Stimulated activated CD4-positive, alpha-beta T cell treated with anti-CD3 and anti-CD28 coated beads, Interleukin-15, amount 100 ng/mL, for 1 hour (primary cell): ENCODE measurements at places on chromosomes 5 and 9.

GRCh38 chr9:87387351-87388011, 110.2 kb upstream of the DAPK1 start:
- DNase-seq: no peak

GRCh38 chr9:76655971-76656370, 108.3 kb upstream of the PCA3 start:
- DNase-seq: no peak

DNA sequence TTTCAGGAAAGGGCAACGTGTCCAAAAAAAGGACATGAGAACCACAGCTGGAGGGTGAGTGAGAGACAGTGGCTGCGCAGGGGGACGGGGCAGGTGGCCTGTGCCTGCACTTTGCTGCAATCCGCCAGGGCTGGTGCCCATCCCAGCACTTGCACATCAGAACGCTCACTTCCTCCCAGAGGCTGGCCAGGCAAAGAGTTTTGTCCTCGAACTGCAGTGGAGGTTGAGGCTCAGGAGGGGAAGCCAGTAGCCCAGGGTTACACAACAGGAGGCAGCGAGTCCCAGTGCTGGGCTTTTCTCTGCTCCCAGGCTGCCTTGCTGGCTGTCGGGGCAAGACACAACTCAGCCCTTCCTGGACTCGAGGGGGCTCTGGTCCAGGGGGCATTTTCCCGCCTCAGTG, 33.1 kb downstream of the CRB2 start:
- no peak for DNase-seq

GRCh38 chr5:112975721-112976431, 722 bp upstream of the DCP2 start:
- DNase-seq: no peak

DNA sequence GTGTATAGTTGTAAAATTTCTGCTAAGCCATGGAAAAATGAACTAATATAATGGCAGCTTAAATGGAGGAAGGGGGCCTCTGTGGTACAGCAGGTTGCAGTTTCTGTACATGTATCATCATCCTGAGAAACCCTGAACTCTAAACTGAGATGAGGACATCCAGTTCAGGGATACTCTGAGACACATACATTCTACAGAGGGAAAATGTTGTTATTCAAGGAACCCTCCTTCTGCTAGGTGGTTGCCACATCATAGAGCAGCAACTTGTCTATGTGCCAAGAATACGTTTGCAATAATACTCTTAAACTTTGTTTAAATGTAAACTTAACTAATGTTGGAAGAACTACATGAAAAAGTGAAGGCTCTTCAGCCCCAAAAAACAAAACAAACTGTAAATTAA, 1310.8 kb upstream of the WWC1 start:
- DNase-seq: no peak

GRCh38 chr5:51326844-51327243, 56.4 kb upstream of the ISL1 start:
- DNase-seq: no peak

DNA sequence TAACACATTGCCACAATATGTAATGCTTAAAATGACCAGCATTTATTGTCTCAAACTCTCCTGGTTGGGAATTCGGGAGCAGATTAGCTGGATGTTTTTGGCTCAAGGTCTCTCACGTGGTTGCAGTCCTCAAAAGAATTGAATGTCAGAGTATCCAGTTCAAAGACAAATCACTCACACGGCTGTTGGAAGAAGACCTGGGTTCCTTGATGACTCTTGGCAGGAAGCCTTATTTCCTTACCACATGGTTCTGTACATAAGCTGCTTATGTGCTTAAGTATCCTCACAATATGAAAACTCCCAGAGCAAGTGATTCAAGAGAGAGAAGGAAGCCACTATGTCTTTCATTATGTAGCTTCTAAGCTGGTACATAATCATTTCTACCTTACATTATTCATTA, 230.3 kb upstream of the PTPRD start:
- no peak for DNase-seq

DNA sequence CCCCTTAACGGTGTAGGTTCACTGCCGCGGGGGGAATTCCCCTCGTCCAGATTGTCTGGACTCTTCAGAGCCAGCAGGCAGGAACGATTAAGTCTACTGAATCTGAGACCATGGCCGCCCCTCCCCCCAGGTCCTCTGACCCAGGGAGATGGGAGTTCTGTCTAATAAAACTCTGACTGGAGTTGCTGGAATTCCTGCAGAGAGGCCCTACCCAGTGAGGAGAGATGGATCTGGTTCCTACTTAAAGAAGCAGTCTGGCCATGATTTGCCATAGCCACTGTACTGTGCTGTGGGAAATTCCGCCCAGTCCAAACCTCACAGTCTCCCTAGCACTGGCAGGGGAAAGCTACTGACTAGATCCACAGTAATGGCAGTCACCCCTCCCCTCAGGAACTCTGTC, 237.7 kb upstream of the RASA1 start:
- no peak for DNase-seq

DNA sequence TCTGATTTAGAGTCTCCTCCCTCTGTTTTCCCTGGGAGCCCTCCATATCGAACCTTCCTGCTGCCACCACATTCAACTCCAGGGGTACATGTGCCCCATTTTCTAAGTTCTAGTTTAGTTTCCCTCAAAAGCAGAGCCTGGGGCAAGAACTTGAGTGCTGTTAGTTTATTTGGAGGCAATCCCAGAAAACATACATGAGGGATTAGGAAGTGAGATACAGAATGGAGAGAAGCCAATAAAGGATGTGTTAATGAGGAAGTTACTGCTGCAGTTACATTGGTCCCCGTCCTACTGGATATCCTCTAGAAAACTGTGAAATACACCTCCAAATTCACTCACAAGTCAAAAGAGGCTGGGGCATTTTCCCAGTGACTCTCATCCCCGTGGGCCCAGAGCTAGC, 159.4 kb upstream of the SMARCA2 start:
- DNase-seq: no peak

DNA sequence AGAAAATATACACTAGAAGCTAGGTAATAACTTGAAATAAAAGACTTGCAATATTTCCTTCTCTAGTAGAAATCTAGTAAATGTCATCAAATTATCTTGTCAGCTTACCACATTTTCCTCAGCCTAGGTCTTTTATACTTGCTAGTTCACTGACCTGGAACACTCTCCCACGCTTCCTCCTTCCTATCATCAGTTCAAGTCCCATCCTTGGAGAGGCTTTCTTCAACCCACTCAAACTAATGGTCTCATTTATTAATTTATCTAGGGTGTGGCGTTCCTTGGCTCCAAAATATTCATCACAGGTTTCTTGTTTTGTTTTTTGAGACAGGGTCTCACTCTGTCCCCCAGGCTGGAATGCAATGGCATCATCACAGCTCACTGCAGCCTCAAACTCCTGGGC, 2.9 kb downstream of the FAM13B start:
- DNase-seq: no peak

GRCh38 chr9:2473681-2474080, 147.9 kb upstream of the VLDLR start:
- no peak for DNase-seq

GRCh38 chr9:89484475-89485404, 13.2 kb downstream of the SEMA4D start:
- DNase-seq: no peak

GRCh38 chr5:11084111-11084510, 323.1 kb upstream of the DAP start:
- no peak for DNase-seq

DNA sequence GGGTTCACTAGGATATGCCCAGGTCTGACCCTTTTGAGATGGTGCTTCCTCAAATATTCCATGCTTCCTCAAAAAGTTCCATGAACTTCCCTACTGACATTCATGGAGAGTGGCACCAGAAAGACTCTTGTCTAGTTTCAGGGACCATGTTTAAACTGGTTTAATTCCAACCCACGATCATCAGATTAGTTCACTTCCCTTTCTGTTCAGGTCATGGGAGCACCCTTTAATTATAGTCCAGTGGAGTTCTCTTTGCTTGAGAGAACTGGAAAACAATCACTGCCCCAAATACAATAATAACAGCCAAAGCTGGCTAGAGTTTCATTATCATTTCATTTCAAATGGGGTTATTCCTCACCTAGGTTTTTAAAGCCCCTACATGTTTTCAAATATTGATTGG, 9.7 kb upstream of the ERBIN start:
- no peak for DNase-seq

DNA sequence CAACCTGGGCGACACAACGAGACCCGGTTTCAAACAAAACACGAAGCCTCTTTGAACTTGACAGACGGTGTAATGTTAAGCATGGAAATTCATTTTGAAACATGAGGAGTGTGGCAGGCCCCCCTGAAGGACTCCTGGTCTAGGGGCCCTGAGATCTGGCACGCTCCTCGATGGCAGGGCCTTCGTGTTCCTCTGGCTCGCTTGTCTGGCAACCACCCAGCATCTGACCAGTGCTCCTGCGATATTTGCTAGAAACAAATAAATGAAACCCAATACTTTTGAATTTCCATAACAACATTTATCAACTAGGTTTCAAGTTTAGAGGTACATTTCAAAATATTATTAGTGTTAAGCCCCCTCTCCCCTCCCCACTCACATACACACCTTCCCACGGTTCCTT, 193.0 kb downstream of the ERCC6L2 start:
- DNase-seq: no peak

- no peak for DNase-seq
Measured at GRCh38 chr9:122923947-122924346, 7.4 kb downstream of the ZBTB26 start.

DNA sequence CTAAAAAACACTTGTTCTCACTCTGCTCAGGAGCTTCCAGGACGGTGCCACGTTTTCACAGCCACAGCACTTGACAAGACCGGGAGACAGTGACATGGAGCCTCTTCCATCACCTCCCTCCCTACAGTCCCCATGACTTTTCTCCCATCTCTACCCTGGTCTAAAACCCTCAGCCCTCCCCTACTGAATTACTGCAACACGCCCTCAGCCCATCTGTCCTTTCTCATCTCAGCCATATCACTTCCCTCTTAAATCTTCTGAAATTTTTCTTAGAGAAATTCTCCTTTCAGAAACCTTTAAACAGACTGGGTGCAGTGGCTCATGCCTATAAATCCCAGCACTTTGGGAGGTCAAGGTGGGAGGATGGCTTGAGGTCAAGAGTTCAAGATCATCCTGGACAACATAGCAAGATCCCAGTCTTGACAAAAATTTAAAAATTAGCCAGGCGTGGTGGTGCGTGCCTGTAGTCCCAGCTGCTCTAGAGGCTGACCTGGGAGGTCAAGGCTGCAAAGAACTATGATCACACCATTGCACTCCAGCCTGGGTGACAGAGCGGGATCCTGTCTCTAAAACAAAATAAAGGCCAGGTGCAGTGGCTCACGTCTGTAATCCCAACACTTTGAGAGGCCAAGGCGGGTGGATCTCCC, 125.8 kb downstream of the MYO10 start:
- no peak for DNase-seq

DNA sequence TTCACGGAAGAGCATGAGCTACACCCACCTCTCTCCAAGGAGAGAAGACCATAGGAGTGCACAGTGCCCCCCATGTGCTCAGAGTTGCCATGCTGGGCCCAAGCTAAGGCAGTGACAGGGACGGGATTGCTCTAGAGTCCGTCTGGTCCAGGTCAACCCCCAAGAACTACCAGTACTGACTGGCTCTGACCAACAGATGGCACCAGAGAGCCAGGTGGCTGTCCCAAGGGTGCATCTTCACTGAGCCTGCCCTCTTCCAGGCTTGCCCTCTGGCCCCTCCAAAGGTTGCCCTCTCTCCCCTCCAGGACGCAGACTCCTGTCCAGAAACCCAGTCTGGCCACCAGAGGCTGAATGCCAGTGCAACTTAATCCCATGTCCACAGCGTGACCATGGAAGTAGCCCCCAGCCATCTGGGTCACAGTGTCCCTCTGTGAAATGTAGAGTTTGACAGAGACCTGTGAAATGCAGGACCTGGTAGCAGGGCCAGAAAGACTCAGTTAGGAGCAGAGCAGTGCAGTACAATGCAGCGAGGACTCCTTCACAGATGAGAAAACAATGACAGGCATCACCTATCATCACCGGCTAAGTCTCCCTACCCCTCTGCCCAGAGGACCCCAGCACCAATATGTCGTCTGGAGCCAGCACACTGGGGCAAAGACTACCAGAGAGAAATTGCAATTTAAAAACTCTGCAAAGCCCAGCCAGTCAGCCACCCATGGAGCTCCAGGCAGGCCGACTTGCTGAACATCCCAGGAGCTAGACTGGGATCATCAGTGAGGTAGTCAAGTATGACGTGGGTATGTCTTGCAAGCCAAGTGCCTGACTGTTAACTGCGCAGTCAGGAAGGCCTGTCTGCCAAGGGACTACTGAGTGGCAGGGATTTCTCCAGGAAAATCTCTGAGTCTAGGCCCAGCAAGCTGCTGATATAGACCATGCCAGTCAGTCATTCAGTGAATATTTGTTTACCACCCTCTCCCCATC, 7.7 kb upstream of the SKP1 start:
- DNase-seq: peak; percentile 46

- no peak for DNase-seq
Measured at GRCh38 chr9:18457510-18457909, 16.4 kb upstream of the ADAMTSL1 start.

GRCh38 chr5:51091816-51092215, 291.4 kb upstream of the ISL1 start:
- DNase-seq: no peak

DNA sequence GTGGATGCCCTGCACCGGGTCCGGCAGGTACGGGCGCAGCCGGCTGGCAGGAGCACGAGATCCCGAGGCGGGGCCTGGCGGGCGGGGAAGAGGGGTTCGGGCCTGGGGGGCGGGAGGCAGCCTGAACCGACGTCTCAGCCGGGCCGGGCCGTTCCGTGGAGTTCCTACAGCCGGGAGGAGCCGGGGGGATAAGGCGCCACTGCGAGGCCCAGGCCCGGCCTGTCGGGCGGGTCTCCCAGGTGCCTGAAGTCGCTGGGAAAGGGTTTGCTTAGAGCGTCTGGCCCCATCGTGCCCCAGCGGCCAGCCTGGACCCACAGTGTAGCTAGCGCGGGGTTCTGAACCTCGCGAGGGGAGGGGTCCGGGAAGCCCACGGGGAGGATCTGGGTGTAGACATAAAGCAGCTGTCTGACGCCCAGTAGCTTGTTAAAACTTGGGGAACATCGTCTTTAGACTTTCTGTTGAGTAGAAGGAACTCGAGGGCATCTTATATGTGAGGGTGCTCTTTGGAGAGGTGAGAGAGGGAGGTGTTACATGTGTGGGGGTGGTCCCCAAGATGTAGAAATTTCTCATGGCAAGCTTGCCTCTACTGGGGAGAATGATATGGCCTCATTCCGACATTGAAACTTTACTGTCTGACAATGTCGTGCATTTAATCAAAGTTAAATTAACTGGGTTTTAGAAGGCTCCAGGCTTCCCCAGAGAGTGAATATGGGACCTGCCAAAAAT, 524 bp downstream of the FUBP3 start:
- no peak for DNase-seq

DNA sequence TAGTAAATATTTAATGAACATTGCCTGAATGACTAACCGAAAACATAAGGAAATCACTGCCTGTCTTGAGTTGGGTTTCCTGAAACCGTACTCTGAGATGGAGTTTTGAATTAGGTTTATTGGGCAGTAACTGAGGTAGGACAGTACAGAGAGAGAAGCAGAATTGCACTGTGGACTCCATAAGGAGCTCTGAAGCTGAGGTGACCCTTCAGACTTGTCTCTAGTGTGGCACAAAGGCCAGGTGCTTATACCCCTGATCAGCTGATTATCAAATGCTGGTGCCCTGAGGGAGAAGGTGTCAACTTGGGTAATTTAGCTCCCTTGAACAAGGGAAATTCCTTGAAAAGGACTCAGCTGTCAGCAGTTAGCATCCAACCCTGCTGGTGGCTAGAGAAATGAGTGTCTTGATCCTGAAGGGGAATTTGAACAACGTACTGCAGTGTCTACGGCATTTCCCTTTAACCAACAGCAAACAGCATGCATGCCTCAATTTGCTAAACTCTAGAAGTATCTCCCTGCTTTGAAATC, 135.0 kb upstream of the SMARCA2 start:
- DNase-seq: no peak
